ENCODE measurements at places on chromosomes 4 and X.

- DNase-seq, result no peak
These were observed 21.6 kb downstream of the PHKA2 start for GRCh38 chrX:18962329-18962728.

DNA sequence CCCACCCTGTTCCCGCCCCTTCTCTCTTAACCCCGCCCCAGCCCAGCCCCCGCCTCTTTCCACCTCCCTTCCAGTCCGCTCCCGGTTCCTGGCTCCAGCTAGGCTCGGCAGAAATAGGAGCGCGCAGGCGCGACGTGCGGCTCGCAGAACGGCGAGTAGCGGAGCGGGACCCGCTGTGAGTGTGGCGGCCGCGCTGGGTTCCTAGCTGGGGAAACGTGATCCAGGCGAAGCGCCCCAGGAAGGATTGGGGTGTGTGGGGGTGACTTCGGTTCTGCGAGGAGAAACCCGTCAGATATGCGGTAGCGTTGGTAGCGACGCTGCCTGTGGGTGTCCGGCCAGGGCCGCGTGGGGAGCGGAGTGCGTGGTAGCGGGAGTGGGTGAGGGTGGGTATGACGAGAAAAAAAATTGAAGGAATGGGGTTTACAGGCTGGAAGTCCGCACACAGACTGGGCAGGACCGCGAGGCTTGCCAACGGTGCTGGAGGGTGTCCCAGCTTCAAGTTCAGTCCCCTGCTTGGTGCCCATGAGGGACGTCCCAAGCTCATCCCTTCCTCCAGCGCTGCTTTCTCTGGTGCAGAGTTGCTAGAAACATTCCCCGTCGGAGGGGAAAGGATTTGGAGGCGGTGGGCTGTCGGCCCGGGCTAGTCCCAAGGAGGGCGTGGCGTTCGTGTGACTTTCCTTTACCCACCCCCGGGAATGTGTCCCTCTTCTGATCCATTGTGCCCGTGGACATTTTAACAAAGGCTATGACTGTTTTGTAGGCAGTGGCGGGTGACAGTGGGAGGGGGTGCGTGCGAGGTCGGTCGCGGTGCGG, at the start of gene PRRG1:
Gene PRRG1, plus strand, starts transcription at position 144 of the 813 bp plus-strand sequence. CDS start 56,886 bp downstream, outside the sequence.
- DNase-seq, result peak; percentile 84

GRCh38 chr4:146495269-146495668, 26.5 kb downstream of the SLC10A7 start:
- peak; percentile 22 for DNase-seq

GRCh38 chrX:154024271-154024670, 4.6 kb upstream of the IRAK1 start:
- DNase-seq, result no peak

DNA sequence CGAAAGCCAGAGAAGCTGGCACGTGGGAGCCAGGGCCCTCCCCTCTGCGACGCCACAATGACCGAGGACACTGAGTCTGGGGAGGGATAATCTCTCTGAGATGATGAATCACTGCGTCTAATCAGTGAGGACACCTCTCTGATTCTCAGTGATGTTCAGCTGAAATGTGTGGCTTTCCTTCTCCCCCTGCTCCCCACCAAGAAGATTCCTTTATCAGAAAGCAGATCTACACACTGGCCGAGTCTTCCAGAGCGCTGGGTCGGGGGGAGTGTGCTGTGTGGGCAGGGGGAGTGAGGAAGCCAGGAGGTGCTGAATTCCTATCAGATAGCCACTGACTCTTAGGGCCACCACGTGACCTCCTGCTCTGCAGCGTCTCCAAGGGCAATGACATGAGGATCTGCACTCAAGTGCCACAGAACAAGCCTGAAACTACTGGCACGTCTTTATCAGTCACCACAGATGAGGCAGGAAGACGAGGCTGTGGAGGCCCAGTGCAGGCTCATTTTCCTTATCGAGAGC, 89.2 kb downstream of the GATB start:
- no peak for DNase-seq

GRCh38 chr4:122329876-122330565, 48.8 kb upstream of the ADAD1 start:
- DNase-seq, result peak; percentile 68

GRCh38 chrX:13898603-13899002, 81.7 kb upstream of the GPM6B start:
- peak; percentile 35 for DNase-seq

GRCh38 chr4:67892905-67893304, 9.1 kb upstream of the TMPRSS11D start:
- no peak for DNase-seq

- no peak for DNase-seq
These were observed 9.1 kb upstream of the ARHGEF38 start for GRCh38 chr4:105543346-105543745.

DNA sequence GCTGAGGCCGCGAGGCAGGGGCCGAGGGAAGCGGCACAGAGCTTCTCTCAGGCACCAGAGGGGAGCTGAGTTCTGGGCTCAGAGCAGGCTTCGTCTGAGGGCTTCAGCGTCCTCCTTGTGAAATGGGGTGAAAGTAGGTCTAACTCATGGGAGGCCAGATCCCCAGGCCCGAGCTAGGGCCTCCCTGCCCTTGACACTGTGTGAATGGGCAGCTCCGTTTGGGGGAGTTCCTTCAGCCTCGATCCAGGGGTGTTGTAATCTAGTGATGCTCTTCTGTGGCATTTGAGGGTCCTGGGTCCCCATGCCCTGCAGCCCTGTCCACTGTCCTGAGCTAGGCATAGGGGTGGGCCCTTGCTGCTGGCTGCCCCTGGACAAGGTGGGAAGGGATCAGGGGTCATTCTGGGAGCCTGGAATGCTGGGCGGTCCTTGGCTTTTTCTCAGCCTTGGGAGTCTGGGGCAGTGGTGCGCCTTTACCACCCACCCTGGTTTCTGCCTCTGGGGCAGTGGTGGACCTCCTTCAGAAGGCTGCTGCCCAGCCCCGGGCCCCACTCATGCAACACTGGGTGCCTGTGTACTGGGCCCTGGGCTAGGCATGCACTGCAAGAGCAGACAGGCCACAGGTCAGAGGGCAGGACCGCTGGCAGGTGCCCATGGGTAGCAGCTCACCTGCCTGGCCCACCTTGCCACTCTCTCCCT, 4.1 kb downstream of the SH3BP2 start:
- DNase-seq, result no peak

DNA sequence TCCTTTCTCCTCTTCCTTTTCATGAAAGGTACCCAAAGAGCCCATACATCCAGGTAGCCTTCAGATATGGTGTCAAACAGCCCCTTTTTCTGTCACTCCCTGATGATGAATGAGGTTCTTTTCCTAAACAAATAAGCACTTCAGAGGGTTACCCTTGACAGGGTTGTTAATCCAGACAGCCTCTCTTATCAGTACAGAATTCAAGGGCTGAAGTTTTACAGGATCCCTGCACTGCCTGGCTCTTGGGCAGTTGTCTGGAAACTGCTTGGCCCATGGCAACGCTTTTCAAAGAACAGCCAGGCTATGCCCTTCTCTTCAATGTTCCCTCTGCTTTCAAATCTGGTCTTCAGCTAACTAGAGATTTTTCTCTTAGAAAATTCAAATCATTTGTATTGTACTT, 352.6 kb upstream of the FAM241A start:
- no peak for DNase-seq

DNA sequence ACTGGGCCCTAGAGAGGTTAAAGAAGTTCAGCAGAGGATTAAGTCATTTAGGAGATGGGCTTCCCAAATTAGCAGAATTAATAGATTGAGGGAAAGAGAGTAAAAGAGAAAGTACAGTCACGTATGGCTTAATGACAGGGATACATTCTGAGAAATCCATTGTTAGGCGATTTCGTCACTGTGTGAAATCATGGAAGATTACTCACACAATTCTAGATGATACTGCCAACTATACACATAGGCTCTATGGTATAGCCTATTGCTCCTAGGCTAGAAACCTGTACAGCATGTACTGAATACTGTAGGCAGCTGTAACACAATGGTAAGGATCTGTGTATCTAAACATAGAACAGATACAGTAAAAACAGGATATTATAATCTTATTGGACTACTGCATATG, 180.6 kb downstream of the RNF150 start:
- DNase-seq, result peak; percentile 50

DNA sequence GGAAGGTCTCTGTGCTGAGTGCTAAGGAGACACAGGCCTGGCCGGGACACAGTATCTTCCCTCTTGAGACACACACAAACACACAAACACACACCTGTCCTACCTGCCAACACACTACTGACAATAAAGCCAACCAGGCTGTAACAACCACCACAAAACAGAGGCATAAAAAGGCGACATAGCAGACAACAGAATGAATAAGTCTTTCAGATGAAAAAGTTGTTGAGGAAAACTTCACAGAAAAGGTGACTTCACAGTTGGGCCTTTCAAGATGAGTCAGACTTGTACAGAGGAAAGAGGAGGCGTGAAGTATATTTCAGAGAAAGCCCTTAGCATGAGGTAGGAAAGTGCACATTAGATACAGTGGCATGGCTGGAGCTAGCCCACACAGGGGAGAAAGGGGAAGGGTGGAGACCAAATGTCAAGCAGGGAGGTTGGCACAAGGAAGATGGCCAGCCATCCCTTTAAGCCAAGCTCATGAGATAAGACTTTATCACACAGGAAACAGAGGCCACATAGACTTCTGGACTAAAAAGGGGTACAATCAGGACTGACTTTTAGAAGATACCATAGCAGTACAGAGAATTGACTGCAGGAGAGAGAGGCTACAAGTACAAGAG, 54.0 kb downstream of the SLC9A7 start:
- no peak for DNase-seq

Data from fibroblast of skin of back (primary cell).